ENCODE measurements at places on chromosomes 3 and 15.

- DNase-seq: no peak
These were observed 220.5 kb upstream of the SATB1 start for GRCh38 chr3:18645619-18646018.

DNA sequence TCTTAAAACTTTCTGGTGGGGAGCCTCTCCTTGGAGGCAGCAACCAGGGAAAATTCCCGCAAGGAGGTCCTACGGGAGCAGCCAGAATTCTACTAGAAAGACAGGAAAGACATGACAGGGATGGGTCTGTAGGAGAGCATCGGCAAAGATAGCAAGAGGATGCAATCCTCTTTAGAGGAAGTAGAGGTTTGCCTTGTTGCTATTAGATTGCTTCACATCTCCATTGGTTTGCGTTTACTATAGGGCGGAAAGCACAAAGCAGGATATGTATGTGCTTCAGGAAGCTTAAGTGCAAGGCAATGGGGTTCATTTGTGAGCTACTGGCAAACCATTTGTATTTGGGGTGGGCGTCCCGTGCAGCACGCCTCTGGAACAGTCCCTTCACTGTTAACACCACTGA is 193.0 kb downstream of the RORA start:
- DNase-seq: no peak

DNA sequence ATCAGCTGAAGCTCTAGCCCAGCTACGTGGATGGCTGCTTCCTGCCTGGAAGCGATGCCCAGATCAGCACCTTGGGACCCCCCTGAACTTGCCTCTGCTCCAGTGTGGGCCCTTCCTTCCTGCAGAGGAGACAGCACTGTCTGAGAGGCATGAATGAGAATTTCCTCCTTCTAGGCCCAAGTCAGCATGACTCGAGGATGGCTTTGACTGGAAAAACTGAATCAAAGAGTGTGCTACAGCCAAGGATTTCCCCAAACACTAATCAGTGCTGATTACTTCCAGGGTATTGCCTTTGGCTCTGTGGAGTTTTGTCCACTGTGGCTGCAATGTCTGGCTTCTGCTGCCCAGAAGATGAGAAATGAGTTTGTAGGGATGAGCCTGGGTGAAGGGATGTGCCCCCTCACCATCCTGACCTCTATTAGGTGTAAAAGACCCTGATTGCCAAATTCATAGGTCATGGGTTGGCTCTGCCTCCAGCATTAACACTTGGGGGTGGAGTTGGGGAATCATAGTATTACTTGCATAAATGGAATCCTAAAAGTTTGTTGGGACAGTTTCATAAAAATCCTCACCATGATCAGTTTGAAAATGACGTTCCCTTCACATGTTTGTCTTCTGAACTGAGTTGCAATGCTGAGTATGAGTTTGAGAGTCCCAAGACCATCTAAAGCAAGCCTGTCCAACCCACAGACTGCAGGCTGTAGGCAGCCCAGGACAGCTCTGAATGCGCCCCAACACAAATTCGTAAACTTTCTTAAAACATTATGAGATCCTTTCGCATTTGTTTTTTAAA is 36.7 kb downstream of the FLNB start:
- DNase-seq: no peak

DNA sequence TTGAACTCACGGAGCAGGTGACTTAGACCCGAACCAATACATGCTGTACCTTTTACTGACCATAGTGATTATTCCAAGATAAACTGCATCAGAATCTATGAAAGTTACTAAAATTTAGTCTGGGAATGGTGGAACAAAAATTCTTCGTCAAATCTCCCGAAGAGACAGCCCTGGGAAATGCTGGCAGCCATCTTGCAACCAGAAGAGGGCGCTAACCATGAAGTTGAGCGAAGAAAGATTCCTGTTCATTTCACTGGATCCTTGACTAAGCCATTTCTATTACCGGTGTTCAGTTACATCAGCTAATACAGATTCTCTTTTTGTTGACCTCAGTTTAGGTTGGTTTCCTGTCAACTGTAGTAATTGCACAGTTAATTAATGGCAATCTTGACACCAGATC is 199.6 kb downstream of the SLC9A9 start:
- DNase-seq: no peak

DNA sequence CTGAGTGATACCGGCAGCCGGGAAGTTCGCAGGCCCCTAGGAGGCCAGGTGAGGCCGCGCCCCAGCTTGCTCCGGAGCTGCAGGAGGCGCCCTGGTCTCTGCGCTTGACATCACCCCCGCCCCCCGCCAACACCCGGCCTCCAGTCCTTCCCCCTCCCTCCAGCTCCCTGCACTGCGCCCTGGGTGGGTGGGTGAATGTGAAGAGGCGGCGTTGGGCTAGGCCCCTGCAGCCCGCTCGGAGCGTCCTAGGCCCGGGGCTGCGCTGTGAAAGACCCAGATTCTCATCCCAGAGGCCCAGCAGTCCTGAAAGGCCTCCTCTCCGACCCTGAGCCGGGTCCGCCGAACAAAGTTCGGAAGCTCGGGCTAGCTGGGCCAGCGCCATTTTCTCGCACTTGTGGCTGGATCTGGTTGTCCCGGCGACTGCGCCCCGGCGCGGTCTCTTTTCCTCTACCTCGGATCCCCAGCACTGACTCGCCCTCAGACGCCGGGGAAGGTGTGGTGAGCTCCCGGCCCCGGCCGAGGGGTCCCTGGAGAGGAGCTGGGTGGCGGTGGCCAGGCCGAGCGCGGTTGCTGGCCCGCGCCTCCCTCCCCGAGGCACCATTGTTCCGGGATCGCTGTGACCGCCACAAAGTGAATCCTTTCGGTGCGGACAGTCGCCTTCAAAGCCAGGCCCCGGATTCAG is 12.9 kb downstream of the ZIC4 start:
- DNase-seq: peak; percentile 76

DNA sequence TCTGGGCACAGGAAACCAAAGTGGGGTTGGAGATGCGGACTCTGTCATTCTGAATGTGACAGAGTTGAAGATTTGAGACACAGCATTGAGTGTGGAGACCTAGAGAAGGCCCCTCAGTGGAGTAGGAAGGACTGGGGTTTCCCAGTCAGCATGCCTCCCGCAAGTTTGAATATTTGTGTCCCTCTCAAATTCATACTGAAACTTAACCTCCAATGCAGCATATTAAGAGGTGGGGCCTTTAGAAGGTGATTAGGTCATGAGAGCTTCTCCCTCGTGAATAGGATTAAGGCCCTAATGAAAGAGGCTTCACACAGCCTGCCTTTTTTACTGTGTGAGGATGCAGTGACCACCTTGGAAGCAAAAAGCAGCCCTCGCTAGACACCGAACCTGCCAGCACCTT is 8.0 kb downstream of the HDDC3 start:
- no peak for DNase-seq
